ENCODE measurements at places on chromosomes 7 and 10. TPM values are rescaled to one million over a fixed set of nuclear protein-coding genes. Genes with fewer than 3 reads are reported as not detected.

Gene CPN1
- polyA plus RNA-seq, result 0.24 TPM

Gene NCF1
- polyA plus RNA-seq, result 2.5 TPM

Gene MPP7
- polyA plus RNA-seq, result 3.5 TPM

DNA sequence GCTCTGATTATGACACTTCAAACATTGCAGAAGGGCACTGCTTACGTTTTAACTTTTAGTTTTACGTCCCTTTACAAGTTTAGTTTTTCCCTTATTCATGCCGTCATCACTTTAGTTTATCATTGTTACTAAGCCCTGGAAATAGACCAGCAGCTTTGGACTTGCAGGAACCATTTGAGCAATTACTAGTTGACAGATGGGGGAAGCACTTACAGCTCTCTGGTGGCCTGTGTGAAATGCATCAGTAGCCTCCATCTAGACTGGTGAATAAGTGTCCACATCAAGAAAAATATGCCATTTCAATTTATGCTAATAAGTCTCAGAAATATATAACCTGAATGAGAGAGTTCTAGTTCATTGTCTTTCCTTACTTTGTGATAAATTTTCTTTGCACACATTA lies 194.9 kb upstream of the GRM3 start:
- DNase-seq, result peak; percentile 11
- no peaks in the 10 kb centered on the region for H3K27me3 ChIP-seq
- H3K4me3 ChIP-seq, result no peak overlapping the region

Gene TYW1B
- polyA plus RNA-seq, result 2.4 TPM

Gene ACBD7
- 43.3 TPM for polyA plus RNA-seq

DNA sequence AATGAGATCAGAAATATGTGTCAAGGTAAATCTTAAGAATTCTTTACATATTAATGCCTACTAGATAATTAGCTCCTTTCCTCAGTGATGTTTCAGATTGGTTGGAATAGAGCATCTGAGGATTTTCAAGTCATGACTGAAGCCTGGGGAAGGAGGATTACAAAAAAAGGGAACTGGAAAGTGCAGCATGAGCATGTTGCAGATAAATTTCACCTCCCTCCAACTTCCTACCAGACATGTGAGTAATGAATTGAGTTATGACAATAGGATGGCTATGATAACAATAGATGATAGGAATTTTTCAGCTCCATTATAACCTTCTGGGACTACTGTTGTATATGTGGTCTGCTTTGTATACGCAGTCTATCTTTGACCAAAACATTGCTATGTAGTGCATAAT lies 104.2 kb upstream of the RAB18 start:
- no peak overlapping the region for H3K4me3 ChIP-seq
- H3K27ac ChIP-seq, result no peak overlapping the region
- no peaks in the 10 kb centered on the region for H3K27me3 ChIP-seq
- DNase-seq, result no peak
- H3K36me3 ChIP-seq, result no peaks in the 10 kb centered on the region
- no peaks in the 10 kb centered on the region for H3K4me1 ChIP-seq

DNA sequence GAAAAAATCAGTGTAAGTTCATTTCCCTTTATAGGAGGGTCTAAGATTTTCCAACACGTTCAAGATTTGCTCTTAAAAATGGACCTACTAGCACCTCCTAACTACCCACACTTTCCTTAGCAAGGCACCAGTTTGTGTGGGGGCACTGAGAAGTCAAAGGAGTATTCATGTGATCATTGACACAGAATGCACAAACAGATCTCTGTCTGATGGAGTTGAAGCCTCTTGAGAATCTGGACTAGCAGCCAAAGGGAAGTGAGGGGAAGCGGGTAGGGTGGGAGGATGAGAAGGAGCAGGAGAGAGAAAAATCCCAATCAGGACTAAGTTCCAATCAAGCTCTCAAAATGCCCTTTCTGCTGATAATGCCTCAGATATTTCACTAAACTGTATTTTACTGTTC lies 4.1 kb downstream of the MMS19 start:
- peaks cover 2% of the 10 kb centered on the region for H3K27me3 ChIP-seq
- peak overlapping the region; percentile 41 for H3K27ac ChIP-seq
- H3K36me3 ChIP-seq, result no peaks in the 10 kb centered on the region
- no peak for DNase-seq
- peaks cover 37% of the 10 kb centered on the region for H3K4me1 ChIP-seq
- H3K4me3 ChIP-seq, result no peak overlapping the region

GRCh38 chr7:159105832-159106811 lies 38.5 kb downstream of the VIPR2 start:
- DNase-seq, result no peak
- H3K4me1 ChIP-seq, result peaks cover 27% of the 10 kb centered on the region
- H3K36me3 ChIP-seq, result peaks cover 28% of the 10 kb centered on the region
- H3K4me3 ChIP-seq, result no peak overlapping the region
- no peak overlapping the region for H3K27ac ChIP-seq

Gene PPIF
- polyA plus RNA-seq, result 49.5 TPM

GRCh38 chr7:16660702-16661464 lies 14.9 kb downstream of the BZW2 start:
- no peak overlapping the region for H3K27ac ChIP-seq
- H3K27me3 ChIP-seq, result no peaks in the 10 kb centered on the region
- H3K36me3 ChIP-seq, result no peaks in the 10 kb centered on the region
- no peak for DNase-seq
- no peak overlapping the region for H3K4me3 ChIP-seq

Gene USP54
- 84.3 TPM for polyA plus RNA-seq

Gene NAT16
- polyA plus RNA-seq, result 6.9 TPM

- H3K4me3 ChIP-seq, result no peak overlapping the region
- H3K36me3 ChIP-seq, result peaks cover 96% of the 10 kb centered on the region
- no peak overlapping the region for H3K27ac ChIP-seq
- no peak for DNase-seq
- H3K4me1 ChIP-seq, result no peaks in the 10 kb centered on the region
- H3K27me3 ChIP-seq, result no peaks in the 10 kb centered on the region
These were observed 19.2 kb downstream of the TECPR1 start for GRCh38 chr7:98232799-98233198.

DNA sequence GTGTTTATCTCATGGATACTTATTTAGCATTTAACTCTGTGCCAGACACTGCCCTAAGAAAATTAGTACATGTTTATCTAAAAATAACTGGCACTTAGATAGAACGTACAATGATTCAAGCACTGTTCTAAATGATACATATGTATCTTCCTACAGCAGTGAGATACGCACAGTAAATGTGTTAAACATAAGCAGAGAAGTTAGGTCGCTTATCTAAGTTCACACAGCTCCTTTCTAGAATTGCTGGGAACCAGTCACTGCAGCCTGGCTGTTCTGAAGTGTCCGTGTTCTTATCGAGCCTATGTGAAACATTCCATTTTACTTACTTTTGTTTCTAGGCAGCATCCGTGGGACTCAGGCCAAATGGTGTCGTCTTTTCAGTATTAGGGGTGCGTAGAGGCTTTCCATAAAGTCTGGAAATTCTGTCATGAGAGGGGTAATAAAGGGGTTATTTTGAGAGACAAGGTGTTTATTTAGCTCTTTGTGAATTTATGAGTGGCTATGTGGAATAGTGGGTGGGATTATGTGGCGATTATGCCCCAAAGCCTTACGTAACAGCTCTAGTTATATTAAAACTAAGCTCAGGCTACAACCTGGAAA lies 186.9 kb downstream of the SND1 start:
- H3K27ac ChIP-seq, result no peak overlapping the region
- H3K4me3 ChIP-seq, result no peak overlapping the region
- no peaks in the 10 kb centered on the region for H3K4me1 ChIP-seq
- DNase-seq, result peak; percentile 15
- H3K36me3 ChIP-seq, result no peaks in the 10 kb centered on the region

- H3K4me1 ChIP-seq, result no peaks in the 10 kb centered on the region
- no peaks in the 10 kb centered on the region for H3K36me3 ChIP-seq
- no peak overlapping the region for H3K4me3 ChIP-seq
- no peak overlapping the region for H3K27ac ChIP-seq
- H3K27me3 ChIP-seq, result no peaks in the 10 kb centered on the region
These were observed 6.8 kb downstream of the PNLIPRP1 start for GRCh38 chr10:116597543-116597942.

GRCh38 chr10:132496360-132497062 lies 41.1 kb upstream of the INPP5A start:
- DNase-seq, result no peak
- peaks cover 44% of the 10 kb centered on the region for H3K4me1 ChIP-seq
- H3K27me3 ChIP-seq, result peaks cover 2% of the 10 kb centered on the region
- H3K36me3 ChIP-seq, result no peaks in the 10 kb centered on the region
- no peak overlapping the region for H3K27ac ChIP-seq
- no peak overlapping the region for H3K4me3 ChIP-seq

GRCh38 chr10:50585921-50586739 lies 37.6 kb downstream of the SGMS1 start:
- H3K27me3 ChIP-seq, result no peaks in the 10 kb centered on the region
- peaks cover 10% of the 10 kb centered on the region for H3K36me3 ChIP-seq
- H3K27ac ChIP-seq, result no peak overlapping the region
- DNase-seq, result no peak
- no peak overlapping the region for H3K4me3 ChIP-seq

DNA sequence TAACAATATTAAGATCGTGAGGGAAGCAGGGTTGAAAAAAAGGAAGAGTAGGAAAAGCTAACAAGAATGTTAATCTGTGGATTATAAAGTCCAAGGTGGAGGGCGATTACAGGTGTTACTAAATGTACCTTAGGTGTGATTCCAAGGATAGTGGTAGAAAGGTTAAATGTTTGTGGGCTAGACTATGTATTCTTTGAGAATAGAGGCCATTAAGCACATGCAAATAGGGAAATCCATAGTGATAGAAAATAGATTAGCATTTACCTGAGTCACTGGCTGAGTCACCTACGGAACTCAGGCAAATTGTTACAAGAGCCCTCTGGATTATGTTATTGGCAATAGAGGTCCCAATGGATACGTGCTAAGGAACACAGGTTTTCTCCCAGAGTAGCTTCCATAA lies 9.0 kb downstream of the MGAM2 start:
- H3K27me3 ChIP-seq, result no peaks in the 10 kb centered on the region
- no peaks in the 10 kb centered on the region for H3K4me1 ChIP-seq
- H3K36me3 ChIP-seq, result no peaks in the 10 kb centered on the region
- no peak for DNase-seq

DNA sequence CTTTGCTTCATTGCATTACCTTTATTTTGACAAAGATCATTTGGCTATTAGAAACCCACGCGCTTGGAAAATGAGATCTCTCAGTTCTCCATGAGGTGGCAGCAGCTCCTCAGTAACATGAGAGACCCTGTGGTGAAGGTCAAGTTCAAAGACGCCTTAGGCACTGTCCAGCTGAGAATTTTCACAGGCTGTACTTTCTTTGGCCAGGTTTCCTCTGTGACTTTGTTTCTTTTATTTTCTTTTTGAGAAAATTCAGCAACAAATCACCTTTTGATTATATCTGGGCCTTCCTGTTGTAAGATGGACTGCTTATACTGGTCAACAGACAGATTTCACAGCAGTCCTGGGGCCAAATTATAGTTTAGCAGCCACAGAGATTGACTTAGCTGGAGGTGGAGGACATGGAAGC lies 54.5 kb downstream of the RAB18 start:
- no peaks in the 10 kb centered on the region for H3K27me3 ChIP-seq
- no peak overlapping the region for H3K4me3 ChIP-seq
- no peaks in the 10 kb centered on the region for H3K4me1 ChIP-seq
- no peaks in the 10 kb centered on the region for H3K36me3 ChIP-seq

- no peak for DNase-seq
- no peak overlapping the region for H3K27ac ChIP-seq
- H3K36me3 ChIP-seq, result peaks cover 2% of the 10 kb centered on the region
- no peak overlapping the region for H3K4me3 ChIP-seq
- peaks cover 35% of the 10 kb centered on the region for H3K27me3 ChIP-seq
- H3K4me1 ChIP-seq, result peaks cover 46% of the 10 kb centered on the region
These were observed 3.0 kb upstream of the CXCL12 start for GRCh38 chr10:44387853-44388251.

DNA sequence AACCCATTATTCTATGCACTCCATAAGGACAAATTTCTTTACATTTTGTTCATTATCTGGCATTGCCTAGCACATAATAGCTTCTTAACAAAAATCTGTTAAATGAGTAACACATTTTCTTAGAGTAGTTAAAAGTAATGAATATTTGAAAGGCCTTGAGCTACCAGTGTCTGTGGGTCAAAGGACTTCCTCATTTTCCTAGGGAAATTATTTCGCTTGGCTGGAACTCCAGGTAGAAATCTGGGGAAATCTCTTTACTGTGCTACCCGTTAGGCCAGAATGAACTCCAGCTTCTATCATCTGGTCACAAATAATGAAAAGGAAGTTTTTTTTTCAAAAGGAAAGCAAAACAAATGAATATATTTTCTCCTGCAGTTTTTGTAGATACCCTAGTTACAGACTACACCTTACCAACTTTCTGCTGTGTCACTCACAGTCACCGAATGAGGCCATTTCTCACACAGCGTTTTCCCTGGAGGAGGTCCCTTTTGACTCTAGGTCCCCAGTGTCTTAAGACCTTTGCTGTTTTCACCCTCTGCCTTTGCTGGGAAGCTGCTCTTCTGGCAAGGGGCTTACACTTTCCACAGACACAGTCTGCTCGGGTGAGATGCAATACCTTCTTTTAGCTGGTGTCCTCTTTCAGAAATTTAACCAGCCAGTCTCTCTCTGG lies 1.6 kb downstream of the SAMD9L start:
- H3K27me3 ChIP-seq, result no peaks in the 10 kb centered on the region
- peak overlapping the region; percentile 57 for H3K27ac ChIP-seq
- DNase-seq, result no peak
- no peaks in the 10 kb centered on the region for H3K36me3 ChIP-seq

GRCh38 chr7:75628055-75628454 lies 110.7 kb downstream of the HIP1 start:
- H3K4me1 ChIP-seq, result peaks cover 15% of the 10 kb centered on the region
- DNase-seq, result no peak
- peaks cover 15% of the 10 kb centered on the region for H3K36me3 ChIP-seq
- H3K27ac ChIP-seq, result no peak overlapping the region
- no peaks in the 10 kb centered on the region for H3K27me3 ChIP-seq
- H3K4me3 ChIP-seq, result no peak overlapping the region

Gene ITPRIP
- 5.1 TPM for polyA plus RNA-seq

DNA sequence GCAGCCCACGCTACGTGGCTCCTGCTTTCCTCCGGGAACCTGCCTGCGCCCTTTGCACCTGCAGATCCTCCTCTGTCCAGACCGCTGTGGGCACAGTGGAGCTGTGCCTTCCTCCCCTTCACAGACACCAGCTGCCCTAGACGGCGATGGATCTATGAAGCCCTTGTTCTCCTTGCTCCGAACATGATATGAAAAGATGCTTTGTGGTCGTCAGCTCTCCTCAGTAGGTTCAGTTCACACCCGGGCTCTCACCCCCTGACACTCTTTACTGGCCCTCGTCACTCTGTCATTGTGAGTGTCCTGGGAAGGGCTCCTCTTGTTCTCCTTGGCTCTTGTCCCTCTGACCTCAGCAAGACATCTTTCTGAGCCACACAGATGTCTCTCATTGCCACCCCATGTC lies 4.2 kb downstream of the ZNF488 start:
- H3K4me3 ChIP-seq, result no peak overlapping the region
- no peak for DNase-seq
- H3K27ac ChIP-seq, result peak overlapping the region; percentile 37
- H3K27me3 ChIP-seq, result no peaks in the 10 kb centered on the region
- H3K4me1 ChIP-seq, result peaks cover 38% of the 10 kb centered on the region

DNA sequence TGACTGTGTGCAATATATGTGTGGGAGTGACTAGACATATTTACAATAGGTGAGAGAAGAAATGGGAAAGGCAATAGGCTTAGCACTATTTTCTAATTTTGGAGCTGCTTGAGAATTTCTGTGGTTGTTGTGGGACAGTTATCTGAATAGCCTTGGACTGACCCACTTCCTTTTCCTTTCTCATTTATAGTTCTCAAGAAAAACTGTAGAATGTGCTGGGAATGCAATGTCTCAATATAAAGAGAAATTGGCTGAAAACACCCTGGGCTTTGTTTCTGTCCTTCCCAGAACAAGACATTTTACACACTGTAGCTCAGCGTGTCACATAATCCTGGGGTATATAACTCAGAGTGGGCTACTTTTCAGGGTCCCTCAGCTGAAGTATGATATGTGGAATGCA lies 153.0 kb upstream of the RHOBTB1 start:
- H3K4me3 ChIP-seq, result no peak overlapping the region
- H3K36me3 ChIP-seq, result no peaks in the 10 kb centered on the region
- no peaks in the 10 kb centered on the region for H3K27me3 ChIP-seq
- DNase-seq, result no peak
- H3K27ac ChIP-seq, result no peak overlapping the region

Gene GIMAP1
- 3.0 TPM for polyA plus RNA-seq
